ENCODE measurements at places on chromosomes 5 and 9. TPM values are rescaled to one million over a fixed set of nuclear protein-coding genes. Genes with fewer than 3 reads are reported as not detected.

IRX2 gene
- not detected for total RNA-seq

DNA sequence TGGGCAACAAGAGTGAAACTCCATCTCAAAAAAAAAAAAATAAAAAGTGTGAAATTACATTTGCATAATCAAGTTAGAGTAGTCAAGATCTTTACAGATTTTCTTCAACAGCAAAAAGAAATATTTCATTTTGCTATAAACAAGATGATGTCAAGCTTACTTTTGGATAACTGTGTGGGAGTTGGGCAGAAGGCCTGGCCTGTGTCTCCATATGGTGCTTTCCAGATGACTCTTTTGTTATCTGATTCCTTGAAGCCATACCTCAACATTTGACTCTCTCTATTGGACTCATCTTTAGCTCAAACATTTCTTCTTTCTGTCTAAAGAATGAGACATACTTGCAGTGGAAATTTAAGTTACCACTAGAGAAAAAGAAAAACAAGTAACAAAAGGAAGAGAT, 246.8 kb downstream of the MSX2 start:
- DNase-seq, result no peak

GRCh38 chr5:138538943-138539627, 4.0 kb downstream of the ETF1 start:
- no peak for DNase-seq

DNA sequence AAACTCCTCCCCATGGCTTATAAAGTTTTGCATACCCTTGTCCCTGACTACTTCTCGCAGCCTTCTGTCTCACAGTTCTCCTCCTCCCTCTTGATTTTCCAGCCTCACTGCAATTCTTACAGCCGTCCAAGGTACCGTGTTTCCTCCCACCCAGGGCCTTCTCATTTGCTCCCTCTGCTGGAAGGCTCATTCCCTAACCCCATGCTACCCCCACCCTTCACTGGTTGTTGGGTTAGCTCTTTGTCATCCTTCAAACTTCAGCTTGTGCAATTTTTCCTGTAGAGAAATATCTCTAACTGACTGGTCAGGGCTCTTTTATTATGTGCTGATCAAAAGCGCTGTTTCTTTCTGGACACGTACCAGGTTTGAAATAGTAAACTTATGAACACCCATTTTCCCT, 329.2 kb downstream of the EBF1 start:
- no peak for DNase-seq

GRCh38 chr9:11755951-11756350, 937.2 kb upstream of the TYRP1 start:
- no peak for DNase-seq
